Esophagus squamous epithelium (tissue), 5 donors: ENCODE measurements at places on chromosomes 6 and 20.

DNA sequence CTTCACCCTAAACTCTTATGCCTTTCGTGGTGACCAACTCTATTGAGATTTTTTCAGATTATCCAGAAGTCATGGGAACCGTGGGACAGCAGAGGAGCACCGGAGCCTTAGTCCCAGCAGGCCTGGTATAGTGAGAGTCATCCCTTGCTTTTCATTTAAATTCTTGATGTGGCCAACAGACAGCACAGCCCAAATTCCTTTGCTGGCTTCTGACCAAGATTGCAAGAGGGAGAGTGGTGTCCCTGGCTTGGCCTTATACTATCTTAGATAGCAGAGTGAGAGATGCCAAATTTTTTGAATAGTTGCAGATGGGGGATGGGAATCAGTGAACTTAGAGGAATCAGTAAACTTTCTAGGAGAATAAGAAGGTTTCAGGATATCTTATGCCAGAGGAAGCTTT is 7.8 kb downstream of the STX11 start:
- no peak for DNase-seq

DNA sequence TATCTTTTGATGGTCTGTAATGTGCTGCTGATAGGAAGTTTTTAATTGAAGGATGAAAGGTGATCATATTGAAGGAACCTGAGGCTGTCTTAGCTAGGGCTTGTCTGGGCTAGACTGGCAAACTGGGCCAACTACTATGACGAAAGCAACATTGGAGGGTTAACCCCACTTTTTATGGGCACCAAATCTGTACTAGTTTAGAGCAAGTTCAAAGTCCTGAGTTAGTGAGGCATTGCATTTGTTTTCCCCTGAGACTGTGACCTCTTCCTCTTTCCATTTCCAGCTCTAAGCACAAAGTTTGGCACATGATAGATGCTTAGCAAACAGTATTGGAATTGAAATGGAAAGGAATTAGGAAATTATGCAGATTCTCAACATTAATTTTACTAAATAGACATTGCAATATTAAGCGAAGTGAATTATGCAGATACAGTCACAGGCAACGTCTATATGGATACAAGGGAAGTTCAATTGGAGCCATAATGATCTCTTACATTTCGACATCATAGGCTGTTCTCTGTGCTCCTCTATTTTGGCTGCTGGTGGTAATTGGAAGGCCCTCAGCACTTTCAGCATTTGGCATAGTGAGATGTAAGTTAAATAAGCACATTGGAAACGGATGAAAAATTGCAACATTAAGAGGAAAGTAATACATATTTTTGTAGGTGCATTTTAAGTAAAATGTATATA is 22.2 kb downstream of the CEP57L1 start:
- no peak for DNase-seq

DNA sequence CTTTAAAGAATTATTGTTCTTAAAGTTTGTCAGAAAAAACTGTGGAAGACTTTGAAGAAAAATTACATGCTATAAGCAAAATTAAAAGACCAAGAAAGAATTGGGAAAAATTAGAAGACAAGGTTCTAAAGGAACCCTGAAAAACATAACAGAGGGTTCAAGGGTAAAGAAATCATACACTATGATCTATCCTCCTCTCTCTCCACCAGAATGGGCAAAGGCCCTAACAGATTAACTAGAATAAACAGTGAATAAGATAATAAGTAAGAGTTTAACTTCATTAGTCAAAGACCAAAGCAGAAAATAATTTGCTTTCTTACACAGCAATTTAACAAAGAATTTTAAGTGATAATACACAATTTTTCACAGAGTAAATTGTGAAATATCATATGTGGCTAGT is 201.2 kb upstream of the PDE10A start:
- no peak for DNase-seq

DNA sequence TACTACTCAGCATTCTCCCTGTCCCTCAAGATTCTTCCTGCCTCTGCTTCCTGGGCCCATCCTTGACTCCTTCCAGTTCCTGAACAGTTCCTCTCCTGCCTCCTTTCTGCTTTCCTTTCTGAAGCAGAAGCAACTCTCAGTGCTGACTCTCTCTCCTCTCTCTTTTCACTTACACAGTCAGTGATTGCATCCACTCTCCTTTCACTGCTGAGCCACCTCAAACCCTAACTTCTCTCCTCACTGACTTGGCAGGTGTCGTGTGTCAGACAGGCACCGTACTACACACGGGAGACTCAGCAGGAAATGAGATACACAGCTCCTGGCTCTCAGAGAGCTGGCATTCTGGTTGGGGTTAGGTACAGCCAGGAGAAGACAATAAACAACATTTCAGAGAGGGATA is 5.6 kb downstream of the ABHD16A start:
- DNase-seq: no peak

- DNase-seq: no peak
Measured at GRCh38 chr6:15421945-15422733, 176.3 kb downstream of the JARID2 start.

DNA sequence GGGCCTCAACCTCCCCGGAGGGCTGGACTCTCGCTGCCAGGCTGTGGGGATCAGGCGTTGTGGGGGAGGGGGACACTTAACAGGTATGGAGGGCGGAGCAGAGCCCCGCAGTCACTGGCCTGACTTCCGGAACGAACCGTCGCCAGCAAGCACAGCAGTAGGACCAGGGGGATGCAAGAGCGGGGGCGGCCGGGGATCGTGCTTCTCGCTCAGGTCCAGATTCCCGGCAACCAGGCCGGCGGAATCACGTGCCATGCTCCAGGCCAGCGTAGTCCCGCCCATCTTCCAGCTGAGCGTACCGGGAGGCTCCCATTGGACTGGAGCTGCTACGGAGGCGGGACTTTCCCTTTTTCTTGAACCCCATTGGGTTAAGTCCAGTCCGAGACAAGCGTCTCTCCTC is 10.0 kb upstream of the POU5F1 start:
- no peak for DNase-seq
